NCI-H146 (cell line): ENCODE measurements at places on chromosomes 3 and 15.
A peak's percentile ranks its signal among the peaks of the same experiment; 100 is the strongest.

DNA sequence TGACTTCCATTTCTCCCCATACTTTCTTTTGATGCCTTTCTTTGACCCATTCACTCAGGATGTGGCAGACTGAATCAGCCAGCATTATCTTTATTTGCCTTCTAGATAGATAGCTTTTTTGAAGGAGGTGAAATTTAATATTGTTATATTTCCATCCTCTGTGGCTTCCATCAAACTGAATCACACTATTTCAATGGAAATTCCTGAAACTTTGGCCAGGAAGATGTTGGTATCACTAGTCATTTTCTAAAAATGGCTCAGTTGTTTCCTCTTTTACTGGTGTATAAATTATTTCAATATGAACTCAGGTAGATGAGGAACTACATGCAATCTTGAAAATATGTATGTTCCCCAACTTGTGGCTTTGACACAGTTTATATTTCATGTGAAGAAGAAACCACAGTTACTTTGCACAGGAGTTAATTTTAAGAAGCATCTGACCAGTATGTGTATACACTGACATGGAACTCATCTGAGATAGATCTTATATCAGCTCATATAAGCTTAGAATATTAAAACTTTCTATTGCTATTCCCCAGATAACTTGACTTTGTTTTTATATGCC is 248.3 kb downstream of the CGGBP1 start:
- no peak for DNase-seq

DNA sequence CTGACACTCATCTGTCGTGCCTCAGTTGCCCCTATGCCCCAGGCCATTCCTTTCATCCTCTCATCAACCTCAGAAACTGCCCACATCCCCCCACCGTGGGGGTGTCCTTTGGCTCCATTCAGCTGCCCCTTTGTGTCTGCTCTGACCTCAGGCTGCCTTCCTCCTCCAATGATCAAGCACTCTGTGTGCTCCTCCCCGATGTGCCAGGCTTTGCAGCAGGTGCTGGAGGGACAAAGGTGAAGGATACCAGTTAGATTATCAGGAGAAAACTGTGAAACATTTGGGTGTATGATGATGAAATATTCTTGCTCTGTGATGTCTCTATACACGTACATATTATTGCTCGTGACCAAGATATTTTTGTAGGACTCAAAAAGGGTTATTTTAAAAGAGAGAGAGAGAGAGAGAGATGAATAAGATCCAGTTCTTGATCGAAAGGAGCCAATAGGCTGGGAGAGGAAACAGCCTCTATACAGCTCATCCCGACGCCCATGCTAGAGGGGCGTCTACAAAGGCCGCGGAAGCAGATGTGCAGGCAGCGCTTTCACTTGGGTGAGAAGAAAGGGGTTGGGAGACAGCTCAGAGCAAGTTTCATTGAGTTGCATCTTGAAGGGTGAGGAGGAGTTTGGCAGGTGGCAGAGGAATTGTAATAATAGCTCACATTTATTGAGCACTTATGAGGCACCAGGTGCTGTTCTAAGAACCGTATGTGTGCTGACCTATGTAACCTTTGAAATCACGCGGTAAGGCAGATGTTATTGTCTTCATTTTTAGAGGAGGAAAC is 28.3 kb upstream of the ADCY5 start:
- peak; percentile 67 for DNase-seq

DNA sequence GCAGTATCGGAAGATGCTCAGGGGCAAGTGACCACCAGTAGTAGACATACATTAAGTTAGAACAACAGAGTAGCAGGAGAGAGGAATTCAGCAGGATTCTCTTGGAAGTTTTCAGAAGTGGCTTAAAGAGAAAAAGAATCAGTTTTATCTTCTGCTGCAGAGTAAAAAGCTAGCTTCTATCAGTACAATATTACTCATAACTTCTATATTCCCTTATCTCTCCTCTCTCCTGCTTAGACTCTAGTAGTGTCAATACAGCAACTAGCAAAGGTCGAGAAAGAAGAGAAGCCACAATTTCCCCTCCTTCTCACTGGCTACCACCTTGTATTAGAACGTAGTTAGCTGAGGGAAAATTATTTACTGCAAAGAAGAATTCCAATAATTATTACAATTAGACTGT is 539.7 kb downstream of the DIPK2A start:
- no peak for DNase-seq

- DNase-seq = no peak
Observed at GRCh38 chr3:194251007-194251406, 100.1 kb downstream of the CPN2 start.

- no peak for DNase-seq
Observed at GRCh38 chr15:42595626-42596240, 20.3 kb downstream of the STARD9 start.

DNA sequence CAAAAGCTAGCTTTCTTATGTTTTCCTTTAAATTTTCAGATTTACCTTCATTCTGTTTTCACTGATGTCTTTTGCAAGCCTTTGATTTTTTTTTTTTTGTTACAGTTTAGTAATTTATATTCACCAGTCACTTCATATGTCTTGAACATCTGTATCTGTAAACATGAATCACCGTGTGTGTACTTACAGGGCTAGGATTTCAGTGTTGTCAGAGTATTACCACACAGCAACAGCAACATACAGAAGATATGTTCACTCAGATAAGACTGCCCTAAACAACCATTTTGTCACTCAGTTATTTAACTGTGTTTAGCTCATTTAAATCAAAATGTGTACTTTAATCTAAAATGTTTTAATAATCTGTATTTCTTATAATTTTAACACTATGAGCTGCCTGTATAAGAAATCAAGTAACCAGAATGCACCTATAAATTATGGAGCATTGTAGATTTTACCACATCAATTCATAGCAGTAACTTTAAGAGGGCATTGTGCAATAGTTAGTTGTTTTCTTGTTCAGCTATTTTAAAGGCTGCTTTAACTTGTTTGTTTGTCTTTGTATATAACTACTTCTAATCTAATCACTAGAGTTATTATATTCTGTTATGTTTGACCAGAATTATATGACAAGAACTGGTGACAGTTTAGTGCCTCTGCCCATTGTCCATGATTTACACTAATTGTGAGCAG is 50.4 kb downstream of the GHSR start:
- DNase-seq = peak; percentile 40

DNA sequence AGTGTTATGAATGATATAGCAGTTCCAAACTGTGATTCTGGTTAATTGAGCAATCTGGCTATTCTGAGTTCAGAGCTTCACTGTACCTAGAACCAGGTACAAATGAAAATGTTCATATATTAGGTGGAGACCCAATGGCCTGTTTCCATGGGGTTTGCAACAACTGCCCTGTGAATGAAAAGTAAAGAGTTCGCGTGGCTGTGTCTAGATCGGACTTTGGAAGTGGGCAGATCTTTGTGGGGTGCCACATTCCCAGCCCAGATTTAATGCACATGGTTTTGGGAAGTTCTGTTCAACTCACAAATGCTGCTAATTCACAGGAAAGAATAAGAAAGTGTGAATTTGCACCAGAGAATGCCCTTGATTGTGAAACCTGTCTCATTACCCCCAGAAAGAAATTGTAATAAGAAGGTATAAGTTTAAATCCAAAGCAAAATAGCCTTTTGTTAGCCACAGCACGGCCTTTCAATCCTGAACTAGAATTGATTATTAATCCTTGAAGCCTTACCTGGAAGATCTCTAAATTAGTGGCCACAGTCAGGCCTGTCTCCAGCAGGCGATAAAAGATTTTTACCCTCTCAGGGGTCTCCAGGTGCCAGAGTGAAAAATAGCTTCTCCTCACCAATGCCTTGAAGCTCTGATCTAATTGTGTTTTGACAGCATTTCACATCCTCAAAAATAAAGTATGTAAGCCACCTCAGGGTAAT is 22.6 kb downstream of the WHAMM start:
- DNase-seq = no peak

DNA sequence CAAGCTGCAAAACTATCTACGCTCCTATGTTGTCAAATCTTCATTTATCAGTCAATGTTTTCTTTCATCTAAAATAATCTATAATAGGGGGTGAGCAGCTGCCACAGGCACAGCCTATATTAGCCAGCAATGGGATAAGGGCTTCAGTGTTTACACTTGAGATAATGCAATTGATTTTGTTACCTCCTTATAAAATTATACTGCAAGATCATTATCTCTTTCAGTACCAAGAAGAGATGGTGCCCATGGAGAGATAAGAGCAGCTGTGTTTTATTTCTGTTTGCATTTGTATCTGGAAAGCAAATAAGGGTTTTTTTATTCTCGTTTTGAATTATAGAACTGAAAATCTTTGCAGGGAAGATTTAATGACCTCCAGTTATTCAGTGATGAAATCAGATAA is 68.9 kb downstream of the PLD1 start:
- peak; percentile 99 for DNase-seq

GRCh38 chr3:111541391-111541790 is 606 bp upstream of the CD96 start:
- DNase-seq = no peak

GRCh38 chr15:42921342-42921731 is 759 bp upstream of the TTBK2 start:
- DNase-seq = no peak

GRCh38 chr3:13470894-13471574 is 9.1 kb upstream of the HDAC11 start:
- DNase-seq = peak; percentile 49

DNA sequence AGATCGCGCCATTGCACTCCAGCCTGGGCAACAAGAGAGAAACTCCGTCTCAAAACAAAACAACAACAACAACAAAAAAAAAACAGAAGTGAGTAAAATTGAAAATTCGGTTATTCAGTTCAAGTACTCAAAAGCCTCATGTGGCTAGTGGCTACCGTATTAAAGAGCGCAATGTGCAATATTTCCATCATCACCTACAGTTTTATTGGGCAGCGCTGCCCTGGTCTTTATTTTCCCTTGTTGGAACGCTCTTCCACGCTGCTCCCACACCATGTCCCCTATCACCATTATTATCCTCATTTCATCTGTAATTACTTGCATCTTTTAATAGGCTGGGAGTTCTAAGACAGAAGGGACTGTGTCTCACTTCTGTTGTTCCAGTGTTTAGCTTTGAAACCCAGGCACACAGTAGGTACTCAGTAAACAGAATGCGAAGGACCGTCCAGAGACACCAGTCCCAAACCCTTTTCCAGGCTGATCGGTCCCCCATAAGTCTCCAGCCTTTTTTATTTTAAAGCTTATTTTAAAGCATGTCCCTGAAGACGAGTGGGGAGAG is 423 bp upstream of the HACD3 start:
- DNase-seq = peak; percentile 8

GRCh38 chr15:88654430-88655102 is 15.8 kb downstream of the ISG20 start:
- no peak for DNase-seq

- DNase-seq = no peak
Observed at GRCh38 chr15:60541481-60542299, 62.7 kb upstream of the ICE2 start.

DNA sequence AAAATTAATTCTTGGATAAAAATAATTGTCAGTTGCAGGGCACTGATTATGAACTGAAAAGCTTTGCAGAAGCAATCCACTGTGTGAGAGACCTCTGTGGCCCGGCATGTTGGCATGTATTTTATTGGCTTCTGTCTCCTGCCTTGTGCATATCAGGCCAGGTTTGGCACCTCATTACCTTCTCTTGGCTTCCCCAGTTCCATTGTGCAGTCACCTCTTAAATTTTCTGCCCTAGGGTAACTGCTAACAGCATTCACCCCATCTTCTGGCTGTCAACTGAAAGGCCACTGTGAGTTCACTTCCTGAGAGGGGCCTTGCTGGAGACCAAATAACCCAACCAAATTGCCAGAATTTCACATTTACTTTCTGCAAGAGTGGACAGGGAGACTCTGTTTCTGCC is 92.7 kb upstream of the RARB start:
- DNase-seq = no peak

DNA sequence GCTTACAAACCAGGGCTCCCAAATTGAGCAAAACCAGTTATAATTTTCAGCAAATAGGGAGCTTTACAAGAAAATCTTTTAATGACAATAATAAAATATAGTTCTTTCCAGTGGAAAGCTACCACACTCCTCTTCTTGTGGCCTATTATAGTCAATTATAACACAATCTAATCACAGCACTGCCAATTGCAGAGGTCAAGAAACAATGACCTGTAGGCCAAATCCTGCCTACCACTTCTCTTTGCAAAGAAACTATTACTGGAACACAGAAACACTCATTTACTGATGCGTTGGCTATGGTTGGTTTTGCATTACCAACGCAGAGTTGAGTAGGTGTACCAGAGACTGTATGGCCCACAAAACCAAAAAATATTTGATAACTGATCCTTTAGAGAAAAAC is 110.5 kb downstream of the WDR72 start:
- no peak for DNase-seq
